Kidney epithelial cell (primary cell): ENCODE measurements at places on chromosomes 5 and 9. TPM values are rescaled to one million over a fixed set of nuclear protein-coding genes. Genes with fewer than 3 reads are reported as not detected.
A peak's percentile ranks its signal among the peaks of the same experiment; 100 is the strongest.

Gene TAF11L5
- not detected in 2 replicates for total RNA-seq

Gene VCAN
- 175 and 178 TPM in 2 replicates for total RNA-seq

DNA sequence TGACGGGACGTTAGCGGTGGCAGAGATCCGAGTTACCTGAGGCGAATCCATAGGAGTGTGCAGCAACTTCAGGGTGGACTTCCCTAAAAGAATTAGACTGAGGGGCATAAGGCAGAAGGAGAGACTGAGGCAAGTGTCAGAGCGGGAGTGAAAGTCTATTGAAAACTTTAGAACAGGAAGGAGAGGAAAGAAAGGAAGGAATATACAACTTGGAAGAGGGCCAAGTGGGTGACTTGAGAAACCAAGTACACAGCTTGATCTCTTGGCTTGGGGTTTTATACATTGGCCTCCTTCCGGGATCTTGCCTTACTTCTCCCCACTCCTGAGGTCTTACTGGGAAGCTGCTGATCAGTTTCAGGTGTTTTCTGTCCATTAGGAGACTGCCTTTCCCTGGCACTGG, 84.9 kb downstream of the SNX18 start:
- no peak for DNase-seq

Gene SAPCD2
- total RNA-seq = 5.3 and 5.8 TPM in 2 replicates

Gene RXRA
- total RNA-seq = 15.0 and 19.7 TPM in 2 replicates

- peak; percentile 97 for DNase-seq
Observed at GRCh38 chr5:167814828-167815227, 476.6 kb upstream of the WWC1 start.
